ENCODE measurements at places on chromosomes 1 and 21.
A peak's percentile ranks its signal among the peaks of the same experiment; 100 is the strongest.

- DNase-seq, result peak; percentile 59
These were observed 16.7 kb downstream of the ALX3 start for GRCh38 chr1:110053552-110054428.

GRCh38 chr1:221159608-221160007 lies 280.4 kb downstream of the HLX start:
- no peak for DNase-seq

- DNase-seq, result no peak
These were observed 9.9 kb upstream of the PLEKHG5 start for GRCh38 chr1:6501279-6501813.

DNA sequence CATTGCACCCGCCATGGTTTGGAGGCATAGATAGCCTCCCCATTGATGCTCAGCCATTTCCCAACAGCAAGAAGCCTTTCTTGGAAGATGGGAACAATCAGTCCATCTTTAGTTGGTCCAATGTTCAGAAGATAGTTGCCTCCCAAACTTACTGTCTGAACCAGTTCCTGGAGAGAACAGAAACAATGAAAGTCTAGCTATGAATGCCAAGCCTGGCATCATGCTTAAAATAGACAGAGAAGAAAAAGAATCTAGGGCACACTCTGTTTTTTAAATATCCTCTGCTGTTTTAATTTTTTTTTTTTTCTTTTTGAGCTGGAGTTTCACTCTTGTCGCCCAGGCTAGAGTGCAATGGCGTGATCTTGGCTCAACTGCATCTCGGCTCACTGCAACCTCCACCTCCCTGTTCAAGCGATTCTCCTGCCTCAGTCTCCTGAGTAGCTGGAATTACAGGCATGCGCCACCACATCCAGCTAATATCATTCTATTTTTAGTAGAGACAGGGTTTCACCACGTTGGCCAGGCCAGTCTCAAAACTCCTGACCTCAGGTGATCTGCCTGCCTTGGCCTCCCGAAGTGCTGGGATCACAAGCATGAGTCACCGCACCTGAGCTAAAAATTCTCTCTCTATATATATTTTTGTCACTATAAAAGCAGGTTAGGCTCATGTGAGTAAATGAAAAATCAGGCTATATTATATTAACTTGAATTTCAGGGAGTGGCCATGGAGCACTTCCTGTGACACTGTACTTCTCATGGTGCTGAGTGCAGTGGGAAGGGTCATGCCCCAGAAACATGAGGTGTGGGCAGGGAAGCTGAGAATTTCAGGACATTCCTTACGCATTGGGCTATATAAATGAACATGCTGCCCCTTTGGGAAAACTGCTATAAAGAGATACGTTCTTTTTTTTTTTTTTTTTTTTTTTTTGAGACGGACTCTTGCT lies 19.1 kb downstream of the FUCA1 start:
- no peak for DNase-seq

DNA sequence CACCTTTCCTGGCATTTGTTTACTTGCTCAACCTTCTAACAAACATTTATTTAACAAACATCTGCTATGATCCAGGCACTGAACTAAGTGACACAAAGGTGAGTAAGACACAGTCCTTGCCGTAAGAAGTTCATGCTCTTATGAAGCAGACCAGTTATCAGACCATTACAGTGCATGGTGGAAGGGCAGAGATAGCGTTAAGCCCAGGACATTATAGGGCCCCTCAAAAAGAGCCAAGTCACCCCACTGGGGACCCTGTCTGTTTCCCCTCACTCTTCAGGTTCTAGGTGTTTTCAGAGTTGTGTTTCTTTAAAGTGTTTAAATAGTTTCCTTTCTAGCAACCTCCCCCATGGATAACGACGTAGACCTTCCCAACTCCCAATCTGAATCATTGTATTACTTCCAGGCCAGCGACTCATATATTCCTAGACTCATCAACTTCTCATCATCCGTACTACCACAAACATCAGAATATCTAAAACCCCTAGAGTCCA lies 39.3 kb downstream of the TCP10L start:
- DNase-seq, result no peak

- DNase-seq, result no peak
These were observed 126.8 kb downstream of the PEX14 start for GRCh38 chr1:10601342-10602070.

DNA sequence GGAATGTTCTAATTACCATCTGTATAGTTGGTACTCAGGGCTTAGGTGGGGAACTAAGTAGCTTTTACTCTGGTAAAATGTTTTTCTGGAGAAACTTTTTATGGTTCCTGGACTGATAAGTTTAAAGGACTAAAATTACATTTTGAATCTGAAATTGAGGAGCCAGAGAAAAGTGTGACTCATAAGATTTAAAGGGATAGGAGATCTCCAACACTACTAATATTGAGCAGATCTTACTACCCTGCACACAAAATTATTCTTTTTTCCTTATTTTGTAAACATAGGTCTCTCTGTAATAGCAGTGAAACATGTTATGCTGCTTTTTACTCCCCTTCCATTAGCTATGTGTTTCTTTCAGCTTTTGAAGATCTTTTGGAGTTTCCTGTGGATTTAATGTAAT lies 32.5 kb downstream of the MTF2 start:
- DNase-seq, result no peak

DNA sequence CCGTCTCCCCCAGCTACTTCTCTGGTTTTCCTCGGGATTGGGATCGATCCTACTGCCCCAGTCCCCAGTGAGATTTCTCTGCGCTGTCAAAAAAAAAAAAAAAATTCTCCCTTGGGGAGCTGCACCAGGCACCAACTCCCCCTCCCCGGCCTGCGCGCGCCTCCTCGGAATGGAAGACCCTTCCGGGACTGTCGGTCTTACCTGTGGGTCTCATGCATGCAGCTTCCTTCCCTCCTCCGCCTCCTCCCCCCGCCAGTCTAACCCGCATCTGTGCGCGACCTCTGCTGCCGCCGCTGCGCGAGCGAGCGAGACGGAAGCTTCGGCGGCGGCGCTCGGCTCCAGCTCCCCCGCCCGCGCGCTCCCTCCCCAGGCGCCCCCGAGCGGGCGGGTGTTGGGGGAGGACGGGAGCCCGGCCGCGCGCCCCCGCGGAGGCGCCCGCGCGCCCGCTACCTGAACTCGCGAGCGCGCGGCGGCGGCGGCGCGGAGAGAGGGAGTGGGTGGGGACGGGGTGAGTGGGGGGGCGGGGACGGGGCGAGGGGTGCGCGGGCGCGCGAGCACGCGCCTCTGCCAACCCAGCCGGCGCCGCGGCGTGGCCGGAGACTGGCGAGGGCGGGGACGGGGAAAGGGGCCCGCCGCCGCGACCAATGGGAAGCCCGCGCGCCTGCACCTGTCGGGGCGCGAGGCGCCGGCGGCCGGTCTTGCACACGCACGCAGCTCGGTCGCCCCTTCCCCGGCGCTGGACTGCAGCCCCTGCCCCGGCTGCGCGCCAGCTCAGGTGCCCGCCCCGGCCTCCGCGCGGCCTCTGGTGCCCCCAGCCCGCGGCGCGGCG lies at the start of gene SUSD4:
Gene SUSD4 (minus strand): TSS at position 321 of the 829 bp plus-strand sequence. CDS start 751 bp downstream, outside the sequence.
- peak; percentile 30 for DNase-seq

All from stimulated activated CD4-positive, alpha-beta T cell treated with anti-CD3 and anti-CD28 coated beads, Interleukin-1b, Interleukin-23, amount 100 ng/mL, for 24 hours (primary cell).